ENCODE measurements at places on chromosomes 7 and 10. TPM values are rescaled to one million over a fixed set of nuclear protein-coding genes. Genes with fewer than 3 reads are reported as not detected.

Gene SLC26A4
- 0.40 TPM for total RNA-seq

Gene GHRHR
- not detected for total RNA-seq

Gene SLC26A3
- total RNA-seq = not detected

Gene PNLIPRP1
- total RNA-seq = not detected

Gene ZNF239
- 3.6 TPM for total RNA-seq

Gene CPA5
- not detected for total RNA-seq

Gene ADO
- 26.6 TPM for total RNA-seq

Gene FAM20C
- 130 TPM for total RNA-seq

Gene CALML3
- not detected for total RNA-seq

Gene KCNK18
- total RNA-seq = not detected

Gene SORBS1
- 0.16 TPM for total RNA-seq

Gene GJC3
- not detected for total RNA-seq

Gene ADGRA1
- not detected for total RNA-seq

Gene RP9
- total RNA-seq = 18.3 TPM

Gene SNX10
- 0.26 TPM for total RNA-seq

Gene EBLN1
- total RNA-seq = not detected

Gene PPA1
- 122 TPM for total RNA-seq

Gene ARHGEF35
- 1.2 TPM for total RNA-seq

Gene TMEM178B
- not detected for total RNA-seq

Gene ZNF487
- 12.7 TPM for total RNA-seq

Gene FOXP2
- total RNA-seq = 1.4 TPM

Gene RAMP3
- not detected for total RNA-seq

Gene ADRA2A
- total RNA-seq = not detected

Gene PTN
- 34.1 TPM for total RNA-seq

Gene LBX1
- total RNA-seq = not detected

Gene TMEM176A
- total RNA-seq = not detected

Gene PIK3CG
- 0.13 TPM for total RNA-seq

Gene HOXA2
- 2.8 TPM for total RNA-seq

Gene CAMK2B
- total RNA-seq = not detected

Gene ODAD2
- 0.52 TPM for total RNA-seq

Gene ZNF853
- 5.8 TPM for total RNA-seq

Gene CPA2
- total RNA-seq = not detected

Gene LIPM
- not detected for total RNA-seq

Gene MICU1
- 37.8 TPM for total RNA-seq

Gene RBP3
- total RNA-seq = not detected

Gene XPNPEP1
- 58.7 TPM for total RNA-seq

Gene CLRN3
- total RNA-seq = not detected

Gene INPP5A
- 27.4 TPM for total RNA-seq

Gene STEAP4
- total RNA-seq = 0.08 TPM

Gene TFPI2
- 1,251 TPM for total RNA-seq

Gene SLC39A12
- not detected for total RNA-seq

Gene ZNF783
- 5.8 TPM for total RNA-seq

Gene AKR1D1
- not detected for total RNA-seq

Gene TRIM24
- total RNA-seq = 6.1 TPM

Gene ANXA8L1
- 0.56 TPM for total RNA-seq

Gene TMEM120A
- 22.6 TPM for total RNA-seq

Gene KIF20B
- total RNA-seq = 8.0 TPM

Gene ZNF25
- 9.3 TPM for total RNA-seq

Gene FKBP6
- total RNA-seq = not detected

Gene LIPK
- not detected for total RNA-seq

Gene MYO1G
- total RNA-seq = 0.13 TPM

Gene SNCG
- total RNA-seq = 32.0 TPM

Gene ZNF775
- 22.2 TPM for total RNA-seq

Gene NPY4R
- total RNA-seq = 0.13 TPM
